ENCODE measurements at places on chromosomes 2 and 18.
A peak's percentile ranks its signal among the peaks of the same experiment; 100 is the strongest.

DNA sequence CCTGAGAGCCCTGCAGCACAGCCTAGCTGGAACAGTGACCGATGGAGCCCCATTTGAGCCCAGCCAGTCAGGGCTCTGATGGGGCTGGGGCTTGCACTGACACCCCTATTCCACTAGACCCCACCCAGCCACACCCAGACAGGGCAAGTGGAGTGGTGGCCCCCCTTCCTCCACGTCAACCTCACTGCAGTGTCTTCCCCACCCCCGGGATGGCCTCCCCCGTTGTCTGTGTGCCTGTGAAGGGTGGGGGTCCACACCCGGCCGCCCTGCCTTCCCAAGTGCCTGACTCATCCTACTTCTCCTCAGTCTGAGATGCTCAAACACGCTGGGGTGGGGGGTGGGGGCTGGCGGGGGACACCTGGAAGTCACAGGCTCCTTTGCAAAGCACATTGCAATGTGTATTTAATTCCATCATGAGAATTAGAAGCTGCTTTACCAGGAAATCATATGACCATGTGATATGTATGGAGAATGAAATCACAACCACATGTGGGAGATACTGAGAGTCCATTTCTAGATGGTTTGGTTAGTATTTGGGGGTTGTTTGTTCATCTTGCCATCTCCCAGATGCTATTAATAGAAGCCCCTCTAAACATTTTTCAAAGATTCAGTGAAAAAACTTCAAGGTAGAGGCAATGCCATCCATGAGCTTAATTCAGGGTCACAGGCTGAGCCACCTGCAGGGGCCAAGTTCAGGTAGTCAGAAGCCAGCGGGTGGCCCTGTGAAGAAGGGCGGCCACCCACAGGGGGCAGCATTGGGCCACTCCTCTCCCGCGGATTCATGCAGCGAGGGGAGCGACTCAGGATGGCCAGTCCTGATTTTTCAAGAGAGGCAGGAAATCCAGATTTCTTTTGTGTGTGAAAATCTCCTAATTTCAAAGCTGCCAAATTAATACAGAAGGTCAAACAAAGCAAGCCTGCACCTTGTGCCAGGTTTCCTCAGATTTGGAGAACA, 22.7 kb upstream of the GMPPA start:
- DNase-seq: peak; percentile 82

DNA sequence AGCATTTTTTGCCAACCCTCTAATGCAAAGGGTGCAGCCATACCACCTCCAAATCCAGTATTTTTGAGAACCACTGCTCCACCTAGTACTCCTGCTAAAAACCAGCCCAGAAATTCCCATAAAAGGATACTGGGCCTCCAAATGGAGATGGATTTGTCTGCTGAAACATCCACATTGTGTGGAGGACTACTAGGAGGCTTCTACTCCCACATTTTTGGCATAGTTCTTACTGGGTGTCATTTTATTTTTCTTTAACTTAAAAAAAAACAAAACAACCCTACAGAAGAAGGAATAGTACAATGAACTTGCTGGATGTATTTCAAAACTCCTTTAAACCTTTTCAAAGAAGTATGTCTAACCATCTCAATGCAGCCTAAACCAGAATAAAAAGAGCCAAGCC, 219.2 kb downstream of the SRBD1 start:
- DNase-seq: peak; percentile 51

DNA sequence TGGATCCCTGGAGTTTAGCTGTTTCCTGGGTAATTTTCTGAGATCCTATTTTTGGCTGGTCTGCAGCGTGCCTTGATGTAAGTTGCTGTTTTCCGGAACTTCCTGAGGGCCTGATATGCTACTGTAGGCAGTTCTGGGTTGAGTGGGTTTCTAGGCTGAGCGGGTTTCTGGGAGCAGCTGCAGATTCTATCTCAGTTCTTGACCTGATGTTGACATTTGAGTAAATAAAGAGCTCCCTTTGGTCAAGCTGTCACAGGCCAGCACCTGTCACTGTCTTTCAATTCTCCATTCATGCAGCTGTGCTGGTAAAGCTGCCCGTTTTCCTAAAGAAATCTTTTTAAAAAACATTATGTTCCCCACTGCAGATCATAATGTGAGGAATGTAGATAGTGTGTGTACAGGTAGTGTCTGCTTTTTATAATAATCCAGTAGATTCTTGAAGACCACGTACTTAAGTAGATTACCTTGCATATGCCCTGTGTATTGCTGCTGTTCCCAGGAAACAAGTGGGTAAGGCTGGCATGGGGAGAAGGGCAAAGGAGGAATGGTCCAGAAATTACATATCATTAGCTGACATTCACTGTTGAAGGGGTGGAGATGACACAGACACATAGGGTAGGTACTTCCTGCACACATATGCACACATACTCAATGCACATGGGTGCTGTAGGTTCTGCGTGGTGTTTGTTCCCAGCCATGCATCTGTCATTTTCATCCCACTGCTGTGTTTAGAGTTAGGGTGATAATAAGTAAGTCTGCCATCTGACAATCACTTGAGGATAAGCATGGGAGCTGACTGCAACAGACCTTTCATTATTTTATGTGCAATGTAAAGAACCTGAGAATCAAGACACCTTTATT, 25.9 kb downstream of the CD28 start:
- no peak for DNase-seq

DNA sequence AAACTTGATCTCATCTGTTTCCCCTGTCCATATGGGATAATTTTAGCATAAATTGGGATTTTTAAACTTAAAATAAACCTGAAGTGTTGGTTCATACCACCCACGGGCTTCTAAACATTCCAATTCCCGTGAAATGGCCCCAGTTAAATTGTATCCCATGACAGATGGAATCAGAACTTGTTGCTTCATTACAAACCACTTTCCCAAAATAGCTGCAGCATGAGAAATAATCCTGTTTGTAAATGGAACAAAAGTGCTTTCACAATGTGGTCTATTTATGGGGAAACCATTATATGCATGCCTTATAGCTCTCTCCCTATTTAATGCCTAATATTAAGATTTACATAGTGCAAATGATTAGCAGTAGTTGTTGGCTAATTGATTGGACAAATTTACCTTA, 15.9 kb downstream of the SCG2 start:
- DNase-seq: peak; percentile 73

DNA sequence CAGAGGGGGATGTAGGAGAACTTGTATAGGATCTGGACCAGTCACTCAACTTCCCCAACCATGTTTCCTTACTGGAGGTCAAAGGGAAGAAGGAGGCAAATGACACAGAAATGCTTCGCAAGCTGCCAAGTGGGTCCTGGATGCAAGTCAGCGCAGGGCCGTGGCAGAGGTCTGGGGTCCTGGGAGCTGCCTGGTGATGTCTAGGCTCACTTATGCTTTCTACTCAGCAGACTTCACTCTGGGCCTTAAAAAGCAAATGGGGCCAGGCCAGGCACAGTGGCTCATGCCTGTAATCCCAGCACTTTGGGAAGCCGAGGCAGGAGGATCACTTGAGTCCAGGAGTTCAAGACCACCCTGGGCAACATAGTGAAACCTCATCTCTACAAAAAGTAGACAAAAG, 19.9 kb downstream of the HS1BP3 start:
- no peak for DNase-seq

GRCh38 chr2:133835821-133836619, 267.8 kb upstream of the NCKAP5 start:
- DNase-seq: no peak

DNA sequence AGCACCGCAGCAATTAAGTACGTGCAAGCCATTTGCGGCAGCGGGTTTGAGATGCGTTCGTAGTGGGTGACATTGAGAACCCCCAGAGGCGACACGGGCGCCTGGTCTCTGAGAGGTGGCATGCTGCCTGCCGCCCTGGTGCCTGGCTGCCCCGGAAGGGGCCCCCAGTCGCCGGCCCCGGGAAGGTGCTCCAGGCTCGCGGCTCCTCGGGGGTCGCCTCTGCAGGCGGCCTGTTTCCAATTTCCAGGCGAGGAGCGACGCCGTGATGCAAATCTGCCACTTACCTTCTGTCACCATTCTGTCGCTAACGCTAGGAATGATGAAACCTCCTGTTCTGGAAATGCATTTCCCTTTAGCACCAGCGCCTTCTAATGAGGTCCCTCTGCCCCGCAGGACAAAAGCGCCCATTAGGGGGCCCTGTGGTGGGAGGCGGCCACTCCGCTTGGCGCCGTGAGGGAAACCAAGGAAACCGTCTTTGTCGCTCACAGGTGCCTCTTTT, 13.0 kb downstream of the KIF5C start:
- no peak for DNase-seq

DNA sequence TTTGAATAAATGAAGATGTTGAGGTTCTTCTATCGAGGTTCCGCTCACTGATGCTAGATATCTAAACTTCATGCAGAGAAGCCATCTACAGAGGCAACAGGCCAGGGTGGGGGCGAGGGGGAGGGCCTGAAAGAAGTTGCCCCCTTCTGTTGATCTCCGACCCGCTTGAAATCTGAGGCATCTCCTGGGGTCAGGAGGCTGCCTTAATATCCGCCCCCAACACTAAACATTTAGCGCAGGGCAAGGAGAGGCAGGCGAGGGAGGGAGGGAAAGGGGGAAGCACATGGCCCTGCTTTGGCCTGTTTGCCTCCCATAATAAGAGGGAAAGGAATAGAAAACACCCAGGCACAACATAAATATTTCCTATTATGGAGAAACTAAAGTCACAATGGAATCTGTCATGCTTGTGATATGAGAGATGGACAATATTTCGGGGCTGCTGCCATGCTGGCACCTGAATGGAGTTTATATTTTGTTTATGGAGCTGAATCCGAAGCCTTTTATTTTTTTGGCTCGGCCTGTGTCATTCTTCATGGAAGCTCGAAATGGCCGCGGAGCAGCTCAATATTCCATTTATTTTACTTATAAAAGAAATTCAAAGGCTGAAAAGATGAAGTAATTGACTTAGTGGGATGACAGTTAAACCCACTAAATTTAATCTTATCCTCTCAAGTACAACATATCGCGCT, 221.1 kb downstream of the INSIG2 start:
- peak; percentile 8 for DNase-seq

- no peak for DNase-seq
These were observed 113.4 kb downstream of the AP1S3 start for GRCh38 chr2:223723954-223724411.

DNA sequence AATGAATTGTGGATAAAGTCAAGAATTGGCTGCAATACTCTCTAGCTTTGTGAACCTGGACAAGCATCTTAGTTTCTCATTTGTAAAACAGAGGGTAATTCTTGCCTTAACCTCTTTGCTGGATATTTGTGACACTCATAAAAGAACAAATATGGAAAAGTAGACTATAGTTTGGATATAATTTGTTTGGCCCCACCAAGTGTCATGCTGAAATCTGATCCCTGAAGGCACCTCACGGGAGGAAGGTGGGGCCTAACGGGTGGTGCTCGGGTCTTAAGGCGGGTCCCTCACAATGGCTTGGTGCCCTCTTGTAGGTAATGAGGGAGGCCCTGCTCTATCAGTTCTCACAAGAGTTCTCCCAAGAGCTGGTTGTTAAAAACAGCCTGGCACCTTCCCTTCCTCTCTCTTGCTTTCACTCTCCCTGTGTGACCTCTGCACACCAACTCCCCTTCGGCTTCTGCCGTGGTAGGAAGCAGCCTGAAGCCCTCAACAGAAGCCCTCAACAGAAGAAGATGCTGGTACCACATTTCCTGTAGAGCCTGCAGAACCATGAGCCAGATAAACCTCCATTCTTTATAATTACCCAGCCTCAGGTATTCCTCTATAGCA, 37.4 kb downstream of the ARL4C start:
- DNase-seq: no peak

DNA sequence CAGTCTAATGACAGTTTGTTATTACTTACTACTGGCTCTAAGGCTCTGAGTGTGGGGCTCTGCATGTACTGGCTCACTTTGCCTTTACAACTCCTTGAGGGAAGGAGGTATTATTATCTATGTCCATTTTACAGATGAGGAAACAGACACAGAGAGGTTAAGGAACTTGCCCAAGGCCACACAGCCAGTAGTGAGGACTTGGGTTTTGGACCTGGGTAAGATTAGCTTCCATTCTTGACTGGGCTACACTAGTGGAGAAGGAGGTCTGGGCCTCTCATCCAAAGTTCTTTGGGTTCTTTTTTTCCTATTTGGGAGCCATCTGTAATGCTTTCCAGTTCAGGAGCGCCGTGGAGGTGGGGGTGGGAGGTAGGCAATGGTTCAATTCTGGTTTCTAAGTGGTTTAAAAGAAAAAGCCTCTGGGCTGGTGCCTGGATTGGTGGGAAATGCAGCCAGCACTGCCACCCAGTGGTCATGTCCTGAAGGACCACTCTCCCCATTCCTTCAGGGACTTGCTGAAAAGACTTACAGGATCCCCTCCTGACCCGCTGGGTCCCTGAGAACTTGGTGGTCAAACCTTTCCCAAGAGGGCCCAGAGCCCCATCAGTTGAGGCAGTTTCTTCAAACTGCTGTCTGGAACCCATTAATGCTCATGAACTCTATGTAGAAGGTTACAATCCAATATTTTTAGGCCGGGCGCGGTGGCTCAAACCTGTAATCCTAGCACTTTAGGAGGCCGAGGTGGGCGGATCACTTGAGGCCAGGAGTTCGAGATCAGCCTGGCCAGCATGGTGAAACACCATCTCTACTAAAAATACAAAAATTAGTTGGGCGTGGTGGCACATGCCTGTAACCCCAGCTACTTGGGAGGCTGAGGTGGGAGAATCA, 38.6 kb upstream of the NOTO start:
- DNase-seq: peak; percentile 64

GRCh38 chr2:9758741-9759140, 84.5 kb upstream of the TAF1B start:
- no peak for DNase-seq

DNA sequence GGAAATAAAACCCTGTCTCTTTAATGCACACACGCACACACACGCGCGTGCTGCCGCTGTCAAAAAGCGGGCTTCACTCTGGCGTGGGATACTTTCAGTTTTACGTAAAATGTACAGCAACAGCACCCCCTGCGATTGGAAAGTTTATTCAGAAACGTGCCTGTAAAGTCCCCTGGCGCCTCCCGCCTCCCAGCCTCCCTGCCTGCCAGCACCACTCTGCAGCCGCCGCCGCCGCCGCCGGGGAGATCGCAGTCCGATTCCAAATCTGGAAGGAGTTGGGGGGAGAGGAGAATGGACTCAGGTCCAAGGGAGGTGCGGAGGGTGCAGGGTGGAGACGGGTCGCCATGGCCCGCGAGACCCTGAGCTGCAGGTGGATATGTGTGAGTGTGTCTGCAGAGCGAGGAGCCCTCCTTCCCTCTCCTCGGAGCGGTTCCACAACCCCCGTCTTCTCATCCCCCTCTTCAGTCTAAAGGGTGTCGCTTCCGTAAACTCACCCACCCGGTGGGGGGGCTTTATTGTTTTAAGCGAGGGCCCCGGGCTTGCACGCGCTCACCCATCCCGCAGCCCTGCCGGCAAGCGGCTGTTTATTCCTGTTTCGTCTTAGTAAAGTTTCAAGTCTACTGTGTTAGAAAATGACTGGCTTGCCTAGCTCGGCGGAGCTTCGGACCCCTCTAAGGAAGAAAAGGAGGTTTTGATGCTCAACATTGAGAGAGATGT, 1.8 kb upstream of the BCL11A start:
- DNase-seq: peak; percentile 82

GRCh38 chr2:207352978-207353671, 176.6 kb upstream of the CREB1 start:
- DNase-seq: no peak

DNA sequence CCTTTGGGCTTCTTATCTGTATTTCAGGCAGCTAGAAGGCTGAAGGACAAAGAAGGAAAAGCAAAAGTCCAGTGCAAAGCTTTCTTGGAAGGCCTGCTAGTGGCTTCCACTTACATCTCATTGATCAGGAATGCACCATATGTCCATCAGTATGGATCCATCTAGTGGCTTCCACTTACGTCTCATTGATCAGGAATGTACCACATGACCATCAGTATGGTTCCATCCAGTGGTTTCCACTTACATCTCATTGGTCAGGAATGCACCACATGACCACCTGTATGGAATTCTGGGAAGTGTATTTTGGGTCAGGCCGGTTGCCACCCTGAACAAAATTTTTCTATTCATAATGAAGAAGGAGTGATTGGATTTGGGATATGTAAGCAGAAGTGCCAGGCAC, 70.6 kb downstream of the LYPD6 start:
- peak; percentile 87 for DNase-seq
